Mesothelial cell of epicardium (in vitro differentiated cells): ENCODE measurements at places on chromosomes 5 and 9. TPM values are rescaled to one million over a fixed set of nuclear protein-coding genes. Genes with fewer than 3 reads are reported as not detected.
A peak's percentile ranks its signal among the peaks of the same experiment; 100 is the strongest.

PCDHGB7 gene
- total RNA-seq: 14.1 to 16.4 TPM (median 14.9 TPM) in 3 replicates

C9orf50 gene
- 0.23 to 0.87 TPM (median 0.69 TPM) in 3 replicates for total RNA-seq

HSD17B3 gene
- 0.75 TPM in 1 of 3 replicates, not detected in the others for total RNA-seq

SPINK13 gene
- not detected in 3 replicates for total RNA-seq

GRXCR2 gene
- total RNA-seq: not detected in 3 replicates

FREM1 gene
- total RNA-seq: 60.5 to 71.4 TPM (median 62.9 TPM) in 3 replicates

FAT2 gene
- total RNA-seq: 2.5 to 2.8 TPM (median 2.8 TPM) in 3 replicates

C6 gene
- 0.20 to 0.42 TPM in 2 of 3 replicates, not detected in the other for total RNA-seq

CETN3 gene
- 32.9 to 35.5 TPM (median 34.2 TPM) in 3 replicates for total RNA-seq

FAM221B gene
- total RNA-seq: 0.07 TPM in 1 of 3 replicates, not detected in the others

RAB3C gene
- total RNA-seq: 0.77 to 1.2 TPM (median 0.80 TPM) in 3 replicates

KIF20A gene
- total RNA-seq: 24.4 to 27.0 TPM (median 26.8 TPM) in 3 replicates

PIP5KL1 gene
- total RNA-seq: 7.6 to 9.0 TPM (median 8.2 TPM) in 3 replicates

ANKRD18A gene
- total RNA-seq: 0.36 to 1.6 TPM (median 0.92 TPM) in 3 replicates

SNX24 gene
- 40.9 to 50.4 TPM (median 44.5 TPM) in 3 replicates for total RNA-seq

CTSV gene
- total RNA-seq: 8.3 to 8.9 TPM (median 8.6 TPM) in 3 replicates

PCDHB16 gene
- 23.5 to 24.6 TPM (median 24.4 TPM) in 3 replicates for total RNA-seq

CDKN2A gene
- total RNA-seq: 79.5 to 88.5 TPM (median 86.1 TPM) in 3 replicates

DNA sequence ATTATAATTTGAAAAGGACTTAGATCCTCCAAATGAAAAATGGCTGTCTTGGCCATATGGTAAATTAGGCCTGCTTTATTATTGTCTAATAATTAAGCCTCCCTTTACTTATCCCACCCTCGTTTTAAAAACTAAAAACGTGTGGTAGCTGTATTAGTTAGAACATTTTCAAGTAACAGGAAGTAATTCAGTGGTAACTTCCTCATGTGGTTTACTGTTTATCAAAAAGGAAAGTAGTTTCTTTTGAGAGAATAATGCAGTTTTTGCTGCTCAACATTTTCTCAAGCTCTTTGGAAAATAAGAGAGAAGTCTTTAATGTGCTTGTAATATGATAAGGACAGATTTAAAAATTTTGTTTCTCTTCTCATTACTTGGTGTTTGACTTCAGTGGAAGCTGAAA lies 26.0 kb downstream of the ZCCHC7 start:
- no peak overlapping the region for H3K27ac ChIP-seq
- DNase-seq: no peak
- no peaks in the 10 kb centered on the region for H3K36me3 ChIP-seq
- no peak overlapping the region for H3K4me3 ChIP-seq
- peaks cover 5% of the 10 kb centered on the region for H3K4me1 ChIP-seq

DNA sequence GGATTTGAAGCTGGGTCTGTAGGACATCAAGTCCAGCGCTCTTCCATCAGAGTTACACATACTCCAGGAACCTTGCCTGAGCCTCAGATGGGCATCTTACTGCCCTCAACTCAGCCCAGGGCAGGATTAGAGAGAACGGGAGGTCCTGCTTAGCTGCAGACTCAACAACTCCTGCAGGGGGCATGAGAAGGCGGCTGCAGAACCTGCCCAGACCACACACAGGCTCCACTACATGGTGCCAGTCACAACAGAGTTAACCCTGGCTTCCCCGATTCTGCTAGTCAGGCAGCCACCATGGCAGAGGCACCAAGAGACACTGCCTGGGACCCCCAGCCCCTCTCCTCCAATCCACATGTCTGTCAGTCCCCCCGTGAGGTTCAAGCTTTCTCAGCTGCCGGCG lies 23.9 kb upstream of the CPLX2 start:
- H3K36me3 ChIP-seq: no peaks in the 10 kb centered on the region
- no peaks in the 10 kb centered on the region for H3K4me1 ChIP-seq
- H3K27me3 ChIP-seq: peaks cover 11% of the 10 kb centered on the region
- no peak overlapping the region for H3K4me3 ChIP-seq

DNA sequence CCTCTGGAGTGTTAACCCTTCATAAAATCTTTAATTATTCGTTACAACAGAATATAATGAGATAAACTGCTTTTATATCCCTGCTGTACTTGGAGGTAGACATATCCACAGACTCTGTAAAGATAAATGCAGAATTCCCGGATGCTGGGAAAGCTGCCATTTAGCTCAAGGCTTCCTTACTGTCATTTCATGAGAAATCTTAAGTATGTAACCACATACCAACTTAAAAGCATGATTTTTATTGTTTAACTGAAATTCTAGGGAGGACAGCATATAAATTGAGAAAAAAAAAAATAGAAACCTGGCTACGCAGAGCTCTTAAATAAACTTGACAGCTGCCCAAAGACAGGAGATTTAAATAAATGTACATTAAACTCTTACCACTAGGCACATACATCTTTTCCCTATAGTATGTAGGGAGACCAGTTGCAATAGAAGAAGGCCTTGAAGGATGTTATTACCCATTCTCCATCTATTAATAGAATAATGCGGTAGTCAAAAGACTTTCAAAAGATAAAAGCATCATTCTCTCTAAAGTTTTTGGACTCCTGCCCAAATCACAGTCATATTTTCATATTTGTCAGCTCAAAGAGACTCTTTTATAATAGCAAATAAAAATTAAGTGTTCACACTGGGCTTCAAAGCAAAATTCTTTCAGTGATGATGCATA lies 373.8 kb downstream of the NDUFS4 start:
- no peak overlapping the region for H3K4me3 ChIP-seq
- no peaks in the 10 kb centered on the region for H3K27me3 ChIP-seq
- H3K27ac ChIP-seq: peak overlapping the region; percentile 76
- H3K36me3 ChIP-seq: peaks cover 4% of the 10 kb centered on the region

DNA sequence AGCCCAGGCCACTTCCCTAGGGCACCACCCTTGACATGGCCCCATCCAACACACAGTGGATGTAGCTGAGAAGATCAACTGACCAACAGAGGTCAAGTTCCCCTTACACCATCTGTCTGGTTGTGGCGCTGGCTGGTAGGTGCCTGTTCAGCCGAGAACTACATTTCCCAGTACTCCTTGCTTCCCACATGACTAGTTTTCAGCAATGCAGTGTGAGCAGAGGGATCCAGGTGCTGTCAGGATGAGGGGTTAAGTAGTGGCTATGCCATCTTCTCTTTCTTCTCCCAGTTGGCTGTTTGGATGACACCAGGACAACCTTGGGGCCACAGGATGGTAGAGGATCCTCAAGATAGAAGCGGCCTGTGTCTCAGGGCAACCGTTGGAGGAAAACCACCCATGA lies 48.6 kb upstream of the SH3PXD2B start:
- no peak overlapping the region for H3K4me3 ChIP-seq
- H3K27ac ChIP-seq: no peak overlapping the region
- H3K4me1 ChIP-seq: peaks cover 3% of the 10 kb centered on the region
- peaks cover 10% of the 10 kb centered on the region for H3K27me3 ChIP-seq
- no peaks in the 10 kb centered on the region for H3K36me3 ChIP-seq

- H3K4me1 ChIP-seq: peaks cover 15% of the 10 kb centered on the region
- H3K4me3 ChIP-seq: no peak overlapping the region
- peaks cover 14% of the 10 kb centered on the region for H3K27me3 ChIP-seq
- DNase-seq: no peak
- H3K27ac ChIP-seq: no peak overlapping the region
- no peaks in the 10 kb centered on the region for H3K36me3 ChIP-seq
Observed at GRCh38 chr9:128409978-128410377, 10.7 kb upstream of the CERCAM start.

DNA sequence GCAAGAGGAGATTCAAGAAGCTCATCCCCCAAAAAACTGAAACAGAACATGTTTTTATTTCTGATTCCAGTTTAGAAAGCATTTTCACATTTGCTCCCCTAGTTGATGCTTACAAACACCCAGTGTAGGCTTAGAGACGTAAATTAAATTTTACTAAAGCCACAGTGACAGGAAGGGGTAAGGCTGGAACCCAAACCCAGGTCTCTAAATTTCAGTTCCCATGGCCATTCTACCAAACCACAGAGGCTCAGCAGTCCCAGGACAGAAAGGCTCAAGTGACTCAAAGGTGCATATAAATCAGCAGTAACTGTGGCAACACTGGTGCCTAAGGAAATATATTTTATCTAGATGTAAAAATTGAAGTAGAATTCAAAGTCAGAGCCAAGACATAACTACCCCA lies 128.7 kb downstream of the CEP120 start:
- H3K4me3 ChIP-seq: no peak overlapping the region
- peaks cover 3% of the 10 kb centered on the region for H3K36me3 ChIP-seq
- H3K4me1 ChIP-seq: no peaks in the 10 kb centered on the region
- no peak for DNase-seq
- no peak overlapping the region for H3K27ac ChIP-seq
- H3K27me3 ChIP-seq: no peaks in the 10 kb centered on the region

DNA sequence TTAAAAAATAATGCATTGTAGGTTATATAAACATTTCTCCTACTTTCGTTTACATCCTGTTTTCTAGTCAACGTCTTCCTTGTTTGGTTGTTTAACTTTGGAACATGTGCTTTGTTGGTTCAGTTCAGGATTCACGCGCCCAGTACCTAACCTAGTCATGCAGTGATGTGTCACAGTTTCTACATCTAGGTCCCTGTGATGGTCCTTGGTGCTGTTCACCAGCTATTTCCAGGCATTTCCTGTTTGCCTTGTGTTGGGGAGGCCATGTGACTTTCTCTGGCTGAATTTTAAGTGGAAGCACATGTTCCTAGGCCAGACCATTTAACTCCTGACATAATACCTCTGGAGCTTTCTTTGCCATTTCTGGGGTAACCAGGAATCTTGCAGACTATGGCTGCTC lies 292.3 kb downstream of the SMARCA2 start:
- peaks cover 33% of the 10 kb centered on the region for H3K36me3 ChIP-seq
- no peak overlapping the region for H3K4me3 ChIP-seq
- H3K4me1 ChIP-seq: no peaks in the 10 kb centered on the region
- no peak overlapping the region for H3K27ac ChIP-seq

DNA sequence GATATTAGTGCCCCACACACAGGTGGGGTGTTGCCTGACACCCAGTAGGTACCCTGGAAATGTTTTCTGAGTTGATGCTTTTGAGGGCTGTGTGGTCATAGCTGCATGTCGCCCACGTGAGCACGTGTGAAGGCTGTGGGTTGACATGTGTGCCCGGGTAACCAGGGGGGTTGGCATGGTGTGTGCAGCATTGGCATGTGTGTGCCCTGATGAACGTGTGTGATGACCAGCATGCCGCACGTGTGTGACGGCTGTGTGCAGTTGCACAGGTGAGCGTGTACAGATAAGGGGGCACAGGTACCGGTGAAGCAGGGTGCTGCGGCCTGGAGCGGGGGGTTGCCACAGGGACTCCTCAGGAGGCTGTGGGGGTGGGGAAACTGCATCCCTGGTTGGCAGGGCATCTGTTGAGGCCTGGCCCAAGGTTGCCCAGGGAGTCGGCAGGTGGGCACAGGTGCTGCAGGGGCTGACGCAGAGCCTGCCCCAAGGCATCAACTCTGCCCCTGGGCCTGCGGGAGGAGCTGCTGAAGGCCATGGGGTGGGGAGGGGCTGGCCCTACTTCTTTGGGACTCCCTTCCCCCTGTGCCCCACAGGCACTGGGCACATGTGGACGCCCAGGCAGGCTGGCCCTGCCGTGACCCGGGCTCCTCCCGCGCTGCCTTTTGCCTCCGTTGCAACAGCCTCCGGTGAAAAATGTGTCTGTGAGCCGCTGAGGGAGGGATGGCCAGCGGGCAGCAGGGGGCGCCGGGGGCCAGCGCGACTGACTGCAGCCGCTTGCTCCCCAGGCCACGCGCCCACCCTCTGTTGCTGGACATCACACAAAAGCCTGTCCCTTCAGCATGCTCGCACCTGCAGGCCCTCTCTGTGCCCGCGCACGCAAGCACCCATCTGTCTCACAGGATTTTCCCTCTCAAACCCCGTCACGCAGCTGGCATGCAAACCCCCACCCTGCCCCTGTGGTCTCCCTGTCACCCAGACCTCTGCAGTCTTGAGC lies 2.2 kb downstream of the UNC5A start:
- peaks cover 12% of the 10 kb centered on the region for H3K4me1 ChIP-seq
- no peak for DNase-seq
- peak overlapping the region; percentile 3 for H3K4me3 ChIP-seq

GRCh38 chr5:180495991-180496741 lies 2.0 kb downstream of the CNOT6 start:
- H3K36me3 ChIP-seq: peaks cover 6% of the 10 kb centered on the region
- peaks cover 33% of the 10 kb centered on the region for H3K4me1 ChIP-seq
- peak overlapping the region; percentile 74 for H3K27ac ChIP-seq
- no peak for DNase-seq

GRCh38 chr5:179907556-179908324 lies at the start of gene TBC1D9B:
TBC1D9B (minus strand) TSS chr5:179907897; CDS start chr5:179907821, 76 bp downstream.
- H3K27me3 ChIP-seq: no peaks in the 10 kb centered on the region
- peak within 1 kb of the TSS; percentile 73 for H3K27ac ChIP-seq
- peaks cover 7% of the 10 kb centered on the region for H3K4me1 ChIP-seq
- DNase-seq: peak; percentile 66
- peak within 1 kb of the TSS; percentile 87 for H3K4me3 ChIP-seq

- H3K36me3 ChIP-seq: peaks cover 29% of the 10 kb centered on the region
- peaks cover 35% of the 10 kb centered on the region for H3K4me1 ChIP-seq
- no peak overlapping the region for H3K4me3 ChIP-seq
- DNase-seq: no peak
Observed at GRCh38 chr5:126837906-126838539, 61.1 kb downstream of the LMNB1 start.

DNA sequence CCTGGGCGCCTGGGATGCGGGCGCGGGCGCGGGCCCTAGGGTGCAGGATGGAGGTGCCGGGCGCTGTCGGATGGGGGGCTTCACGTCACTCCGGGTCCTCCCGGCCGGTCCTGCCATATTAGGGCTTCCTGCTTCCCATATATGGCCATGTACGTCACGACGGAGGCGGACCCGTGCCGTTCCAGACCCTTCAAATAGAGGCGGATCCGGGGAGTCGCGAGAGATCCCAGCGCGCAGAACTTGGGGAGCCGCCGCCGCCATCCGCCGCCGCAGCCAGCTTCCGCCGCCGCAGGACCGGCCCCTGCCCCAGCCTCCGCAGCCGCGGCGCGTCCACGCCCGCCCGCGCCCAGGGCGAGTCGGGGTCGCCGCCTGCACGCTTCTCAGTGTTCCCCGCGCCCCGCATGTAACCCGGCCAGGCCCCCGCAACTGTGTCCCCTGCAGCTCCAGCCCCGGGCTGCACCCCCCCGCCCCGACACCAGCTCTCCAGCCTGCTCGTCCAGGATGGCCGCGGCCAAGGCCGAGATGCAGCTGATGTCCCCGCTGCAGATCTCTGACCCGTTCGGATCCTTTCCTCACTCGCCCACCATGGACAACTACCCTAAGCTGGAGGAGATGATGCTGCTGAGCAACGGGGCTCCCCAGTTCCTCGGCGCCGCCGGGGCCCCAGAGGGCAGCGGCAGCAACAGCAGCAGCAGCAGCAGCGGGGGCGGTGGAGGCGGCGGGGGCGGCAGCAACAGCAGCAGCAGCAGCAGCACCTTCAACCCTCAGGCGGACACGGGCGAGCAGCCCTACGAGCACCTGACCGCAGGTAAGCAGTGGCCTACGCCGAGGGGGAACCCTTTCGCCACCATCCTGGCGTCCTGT lies at the start of gene EGR1:
Gene EGR1, plus strand, starts transcription at position 219 of the 864 bp plus-strand sequence. Its CDS starts 283 bp downstream, at position 502.
- peaks cover 26% of the 10 kb centered on the region for H3K27me3 ChIP-seq
- H3K36me3 ChIP-seq: peaks cover 22% of the 10 kb centered on the region
- peaks cover 20% of the 10 kb centered on the region for H3K4me1 ChIP-seq
- H3K27ac ChIP-seq: peak within 1 kb of the TSS; percentile 96
- DNase-seq: peak; percentile 88
- peak within 1 kb of the TSS; percentile 79 for H3K4me3 ChIP-seq

- peaks cover 5% of the 10 kb centered on the region for H3K4me1 ChIP-seq
- DNase-seq: no peak
- no peak overlapping the region for H3K27ac ChIP-seq
- H3K27me3 ChIP-seq: no peaks in the 10 kb centered on the region
- no peak overlapping the region for H3K4me3 ChIP-seq
Observed at GRCh38 chr5:96870094-96871026, 5.9 kb upstream of the ERAP2 start.
